ENCODE measurements at places on chromosomes 16 and 17.

- DNase-seq, result no peak
Observed at GRCh38 chr17:81309140-81309858, 14.2 kb upstream of the SLC38A10 start.

GRCh38 chr17:46742565-46743270 lies 75.8 kb downstream of the WNT3 start:
- DNase-seq, result no peak

- DNase-seq, result no peak
Observed at GRCh38 chr17:34382621-34383124, 19.6 kb upstream of the CCL1 start.

DNA sequence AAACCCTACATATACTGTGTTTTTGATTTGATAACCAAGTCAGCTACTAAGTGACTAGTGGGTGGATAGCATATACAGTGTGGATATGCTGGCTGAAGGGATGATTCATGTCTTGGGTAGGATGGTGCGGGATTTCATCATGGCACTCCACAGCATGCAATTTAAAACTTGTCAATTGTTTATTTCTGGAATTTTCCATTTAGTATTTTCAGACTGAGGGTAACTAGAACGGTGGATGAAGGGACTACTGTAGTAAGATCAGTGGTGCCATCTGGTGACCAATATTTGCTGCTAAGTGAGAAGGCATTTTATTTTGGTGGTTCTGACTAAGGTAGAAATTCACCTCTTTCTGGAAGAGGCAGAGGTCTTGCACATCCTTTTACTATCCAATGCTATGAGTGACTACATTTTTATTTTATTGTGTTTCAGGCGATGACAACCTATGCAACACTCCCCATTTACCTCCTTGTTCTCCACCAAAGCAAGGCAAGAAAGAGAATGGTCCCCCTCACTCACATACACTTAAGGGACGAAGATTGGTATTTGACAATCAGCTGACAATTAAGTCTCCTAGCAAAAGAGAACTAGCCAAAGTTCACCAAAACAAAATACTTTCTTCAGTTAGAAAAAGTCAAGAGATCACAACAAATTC lies 3.1 kb downstream of the CDC6 start:
- DNase-seq, result no peak

DNA sequence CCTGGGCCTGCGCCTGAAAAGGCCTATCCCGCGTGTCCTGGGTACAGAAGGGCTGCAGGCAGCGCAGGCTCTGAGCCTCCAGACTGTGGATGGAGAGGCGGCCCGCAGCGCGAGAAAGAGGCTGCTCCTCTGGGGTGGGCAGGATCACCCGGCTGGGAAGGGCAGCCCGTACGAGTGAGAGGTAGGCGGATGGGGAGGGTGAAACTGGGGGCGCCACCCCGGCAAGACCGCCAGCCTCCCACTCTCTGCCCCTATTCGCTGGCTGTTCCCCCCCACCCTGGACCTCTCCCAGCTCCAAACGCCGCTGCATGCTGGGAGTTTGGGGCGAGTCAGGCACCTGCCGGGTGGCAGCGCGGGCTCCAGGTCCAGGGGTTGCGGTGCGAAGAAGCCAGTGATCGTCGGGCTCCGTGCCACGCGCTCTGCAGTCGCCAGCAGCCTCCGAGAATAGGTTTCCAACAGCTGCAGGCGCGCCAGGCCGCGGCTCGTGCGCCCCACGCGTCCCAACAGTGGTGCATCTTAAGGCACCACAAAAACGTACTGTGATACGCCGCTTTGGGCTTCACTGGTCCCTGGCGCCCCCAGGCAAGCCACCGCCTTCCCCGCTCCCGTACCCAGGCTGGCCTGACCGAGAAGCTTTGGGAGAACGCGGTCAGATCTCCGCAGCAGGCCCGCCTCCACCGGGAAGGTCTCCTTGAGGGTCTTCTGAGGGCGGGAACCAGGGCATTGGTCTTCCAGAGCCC lies 1.1 kb downstream of the NOXO1 start:
- no peak for DNase-seq

DNA sequence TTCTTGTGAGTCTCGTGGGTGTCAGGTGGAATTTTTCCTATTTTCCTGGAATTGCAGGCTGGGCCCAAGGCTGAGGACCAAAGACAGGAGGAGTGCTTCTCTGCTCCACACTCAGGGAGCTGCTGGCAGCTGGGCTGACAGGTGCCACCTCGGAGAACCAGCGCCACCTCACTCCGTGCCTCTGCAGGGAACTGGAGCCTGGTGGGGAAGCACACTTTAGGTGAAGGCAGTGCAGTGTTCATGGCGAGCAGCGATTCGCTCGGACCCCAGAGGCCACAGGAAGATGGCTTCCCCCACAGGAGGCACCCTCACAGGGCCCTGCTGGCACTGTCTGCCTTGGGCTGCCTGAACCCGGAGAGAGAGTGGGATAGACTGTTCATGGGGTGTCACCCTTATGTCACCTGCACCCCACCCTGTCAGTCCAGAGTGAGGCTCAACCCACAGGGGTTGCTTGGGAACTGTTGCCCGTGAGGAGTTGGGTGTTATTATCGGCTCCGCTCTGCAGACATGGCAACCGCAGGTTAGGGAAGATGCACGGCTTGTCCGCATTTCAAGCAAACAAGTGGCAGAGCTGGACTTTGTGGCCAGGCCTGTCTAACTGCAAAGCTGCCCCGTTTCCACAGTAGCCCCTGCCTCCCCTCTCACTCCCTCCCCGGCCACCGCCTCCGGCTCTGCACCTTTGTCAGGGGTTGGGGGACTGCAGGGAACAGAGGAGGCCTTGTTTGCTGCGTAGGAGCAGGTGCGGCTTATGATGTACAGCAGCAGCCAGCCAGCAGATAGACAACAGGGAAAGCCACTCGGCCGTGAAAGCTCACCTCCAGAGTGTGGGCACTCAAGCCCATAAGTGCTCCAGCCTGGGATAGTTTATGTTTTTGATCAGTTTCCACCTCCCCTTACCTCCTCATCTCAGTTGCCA lies 15.5 kb downstream of the TBC1D24 start:
- DNase-seq, result no peak

DNA sequence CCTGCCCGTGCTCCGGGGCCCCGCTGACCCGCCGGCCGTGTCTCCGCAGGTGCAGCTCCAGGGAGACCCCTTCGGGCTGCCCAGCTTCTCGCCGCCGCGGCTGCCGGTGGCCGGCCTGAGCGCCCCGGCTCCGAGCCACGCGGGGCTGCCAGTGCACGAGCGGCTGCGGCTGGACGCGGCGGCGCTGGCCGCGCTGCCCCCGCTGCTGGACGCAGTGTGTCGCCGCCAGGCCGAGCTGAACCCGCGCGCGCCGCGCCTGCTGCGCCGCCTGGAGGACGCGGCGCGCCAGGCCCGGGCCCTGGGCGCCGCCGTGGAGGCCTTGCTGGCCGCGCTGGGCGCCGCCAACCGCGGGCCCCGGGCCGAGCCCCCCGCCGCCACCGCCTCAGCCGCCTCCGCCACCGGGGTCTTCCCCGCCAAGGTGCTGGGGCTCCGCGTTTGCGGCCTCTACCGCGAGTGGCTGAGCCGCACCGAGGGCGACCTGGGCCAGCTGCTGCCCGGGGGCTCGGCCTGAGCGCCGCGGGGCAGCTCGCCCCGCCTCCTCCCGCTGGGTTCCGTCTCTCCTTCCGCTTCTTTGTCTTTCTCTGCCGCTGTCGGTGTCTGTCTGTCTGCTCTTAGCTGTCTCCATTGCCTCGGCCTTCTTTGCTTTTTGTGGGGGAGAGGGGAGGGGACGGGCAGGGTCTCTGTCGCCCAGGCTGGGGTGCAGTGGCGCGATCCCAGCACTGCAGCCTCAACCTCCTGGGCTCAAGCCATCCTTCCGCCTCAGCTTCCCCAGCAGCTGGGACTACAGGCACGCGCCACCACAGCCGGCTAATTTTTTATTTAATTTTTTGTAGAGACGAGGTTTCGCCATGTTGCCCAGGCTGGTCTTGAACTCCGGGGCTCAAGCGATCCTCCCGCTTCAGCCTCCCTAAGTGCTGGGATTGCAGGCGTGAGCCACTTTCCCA lies 5.9 kb downstream of the CTF1 start:
- DNase-seq, result no peak

Data from NCI-H1048 (cell line).